ENCODE measurements at places on chromosomes 4 and X.

GRCh38 chrX:2554891-2555290 is 54.1 kb upstream of the DHRSX start:
- no peak for DNase-seq

DNA sequence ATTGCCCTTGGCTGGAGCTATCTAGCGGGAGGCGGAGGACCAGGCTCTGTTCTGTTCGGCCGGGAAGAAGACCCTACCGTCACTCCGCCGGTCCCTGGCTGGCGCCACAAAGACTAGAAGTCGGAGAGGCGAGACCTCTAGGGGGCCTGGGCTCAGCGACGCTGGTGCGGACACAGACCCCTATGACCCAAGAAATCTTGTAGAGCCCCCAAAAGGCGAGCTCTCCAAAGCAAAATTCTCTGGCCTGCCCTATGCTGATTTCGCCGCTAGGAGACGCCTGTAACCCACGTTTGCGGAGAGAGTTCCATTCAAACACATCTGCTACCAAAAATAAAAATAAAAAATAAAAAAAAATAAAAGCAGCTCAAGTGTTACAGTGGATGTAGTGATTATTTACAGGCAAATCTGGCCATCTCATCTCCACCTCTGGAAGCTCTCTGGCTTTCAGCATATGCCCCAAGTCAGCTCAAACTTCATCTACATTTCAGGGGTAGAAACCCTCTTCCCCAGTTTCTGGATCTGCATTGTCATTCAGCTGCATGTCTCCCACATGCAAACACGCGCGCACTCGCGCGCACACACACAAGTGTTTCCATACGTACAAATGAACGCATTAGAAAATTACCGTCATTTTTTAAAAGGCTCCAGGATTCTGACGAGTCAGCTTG is 2.4 kb upstream of the PCDH10 start:
- peak; percentile 33 for DNase-seq

DNA sequence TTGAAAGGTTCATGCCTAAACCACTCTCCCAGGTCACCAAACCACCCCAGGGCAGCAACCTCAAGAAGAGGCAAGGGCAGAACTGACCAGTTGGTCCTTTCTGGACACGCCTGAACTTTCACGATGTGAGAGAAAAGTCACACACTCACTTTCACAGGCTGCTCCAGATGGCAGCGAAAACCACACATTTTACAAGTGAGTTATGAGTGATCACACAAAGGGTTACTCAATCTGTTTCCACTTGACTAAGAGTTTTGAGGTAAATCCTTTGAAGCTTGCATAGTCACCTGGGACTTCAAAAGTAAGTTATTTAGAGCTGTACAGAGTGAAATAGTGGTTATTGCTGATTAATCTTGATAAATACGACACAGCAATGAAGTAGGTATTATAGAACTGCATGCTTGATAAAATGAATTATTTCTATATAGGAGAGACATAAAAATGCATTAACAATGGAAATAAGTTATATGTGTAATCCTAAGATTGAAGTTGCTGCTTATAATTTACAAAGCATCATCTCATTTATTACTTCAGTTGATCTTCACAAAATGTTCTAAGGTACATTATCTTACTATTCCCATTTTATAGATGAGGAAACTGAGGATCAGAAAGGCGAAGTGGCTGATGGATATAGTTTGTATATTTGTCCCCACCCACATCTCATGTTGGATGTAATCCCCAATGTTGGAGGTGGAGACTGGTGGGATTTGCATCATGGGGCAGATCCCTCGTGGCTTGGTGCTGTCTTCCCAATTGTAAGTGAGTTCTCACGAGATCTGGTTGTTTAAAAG is 103.0 kb upstream of the KLF3 start:
- peak; percentile 94 for DNase-seq

DNA sequence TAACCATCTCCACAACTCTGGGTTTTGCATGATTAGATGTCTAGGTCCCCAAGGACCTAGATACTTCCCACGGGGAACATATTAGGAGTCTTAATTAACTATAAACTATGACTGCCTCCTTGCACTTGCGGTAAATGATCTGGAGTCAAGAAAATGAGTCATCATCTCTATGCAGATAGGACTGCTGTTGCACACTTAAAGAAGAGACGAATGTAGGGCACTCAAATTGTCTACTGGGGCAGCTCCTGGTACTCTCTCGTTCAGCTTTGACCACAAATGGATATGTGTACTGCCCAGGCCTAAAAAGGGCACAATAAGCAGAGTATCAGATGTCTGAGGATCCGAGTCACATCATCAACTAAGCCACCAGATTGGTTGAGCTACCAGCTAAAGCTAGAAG is 1783.4 kb upstream of the AGA start:
- DNase-seq: no peak

- no peak for DNase-seq
Observed at GRCh38 chr4:60743654-60744053, 456.5 kb upstream of the ADGRL3 start.

DNA sequence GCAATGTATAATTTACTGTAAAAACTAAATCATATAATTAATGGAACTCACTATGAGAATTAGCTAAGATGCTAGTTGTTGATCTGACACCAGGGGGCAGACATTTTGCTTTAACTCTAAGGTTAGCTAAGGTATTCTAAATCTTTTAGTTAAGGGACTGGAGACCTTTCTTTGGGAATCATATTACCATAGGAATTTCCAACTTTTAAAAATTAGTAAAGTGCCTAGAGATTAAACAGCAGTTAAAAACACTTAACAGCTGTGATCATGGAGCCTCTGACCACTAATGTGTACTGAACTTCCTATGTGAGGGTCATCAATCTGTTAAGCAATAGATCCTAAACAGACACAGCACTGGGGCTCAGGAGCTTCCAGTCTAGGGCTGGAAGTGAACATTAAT is 226.6 kb downstream of the NSUN7 start:
- peak; percentile 75 for DNase-seq

- DNase-seq: peak; percentile 63
Observed at GRCh38 chr4:95086551-95086950, 328.8 kb downstream of the BMPR1B start.

GRCh38 chrX:141468940-141469339 is 115.6 kb downstream of the SPANXA1 start:
- peak; percentile 8 for DNase-seq

DNA sequence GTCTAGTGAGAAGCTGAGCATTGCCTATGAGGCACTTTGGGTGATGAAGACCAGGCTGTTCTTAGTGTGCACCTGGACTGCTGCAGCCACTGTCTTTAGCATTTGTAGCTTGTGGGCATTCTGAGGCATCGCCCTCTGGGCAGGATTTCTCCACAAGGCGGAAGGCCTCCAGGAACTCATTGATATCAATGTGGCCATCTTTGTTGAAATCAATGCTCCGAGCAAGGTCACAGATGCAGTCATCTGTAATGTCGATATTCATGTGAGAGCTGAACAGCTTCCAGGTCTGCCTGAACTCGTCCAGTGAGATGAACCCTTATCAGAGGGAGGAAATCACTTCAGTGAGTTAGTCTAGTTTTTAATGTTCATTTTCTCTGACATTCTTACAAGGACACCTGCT is 41.6 kb downstream of the PPEF2 start:
- no peak for DNase-seq

DNA sequence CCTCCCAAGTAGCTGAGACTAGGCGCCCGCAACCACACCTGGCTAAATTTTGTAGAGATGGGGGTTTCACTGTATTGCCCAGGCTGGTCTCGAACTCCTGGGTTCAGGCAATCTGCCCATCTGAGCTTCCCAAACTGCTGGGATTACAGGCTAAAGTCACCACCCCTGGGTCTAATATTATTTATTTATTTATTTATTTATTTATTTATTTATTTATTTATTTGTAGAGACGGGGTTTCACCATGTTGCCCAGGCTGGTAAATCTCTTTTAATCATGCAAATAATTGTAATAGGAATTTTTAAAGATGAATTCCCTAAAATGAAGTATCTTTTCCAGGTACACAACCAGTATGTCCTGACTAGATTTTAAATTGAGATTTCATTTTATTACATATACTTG is 761.8 kb downstream of the TRAM1L1 start:
- DNase-seq: no peak

DNA sequence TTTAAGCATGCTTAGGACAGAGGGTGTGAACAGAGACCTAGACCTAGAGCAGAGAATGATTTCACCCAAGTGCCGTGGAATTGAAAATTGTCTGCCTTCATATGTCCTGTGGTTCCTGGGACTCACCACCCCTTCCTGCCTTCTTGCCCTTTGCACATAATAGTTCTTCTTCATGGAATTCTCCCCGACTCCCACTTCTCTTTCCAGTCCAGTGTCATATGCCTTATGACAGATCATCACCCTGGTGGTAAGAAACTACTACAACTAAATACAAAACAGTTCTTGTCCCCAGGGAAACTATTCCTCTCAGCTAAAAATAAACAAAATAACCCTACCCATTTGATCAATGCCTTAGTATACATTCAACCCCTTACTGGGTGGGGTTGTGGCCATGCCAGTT is 43.3 kb downstream of the BMPR1B start:
- no peak for DNase-seq

GRCh38 chr4:31307029-31307428 is 586.9 kb downstream of the PCDH7 start:
- DNase-seq: no peak

- no peak for DNase-seq
Observed at GRCh38 chr4:118758293-118758692, 73.1 kb downstream of the METTL14 start.

DNA sequence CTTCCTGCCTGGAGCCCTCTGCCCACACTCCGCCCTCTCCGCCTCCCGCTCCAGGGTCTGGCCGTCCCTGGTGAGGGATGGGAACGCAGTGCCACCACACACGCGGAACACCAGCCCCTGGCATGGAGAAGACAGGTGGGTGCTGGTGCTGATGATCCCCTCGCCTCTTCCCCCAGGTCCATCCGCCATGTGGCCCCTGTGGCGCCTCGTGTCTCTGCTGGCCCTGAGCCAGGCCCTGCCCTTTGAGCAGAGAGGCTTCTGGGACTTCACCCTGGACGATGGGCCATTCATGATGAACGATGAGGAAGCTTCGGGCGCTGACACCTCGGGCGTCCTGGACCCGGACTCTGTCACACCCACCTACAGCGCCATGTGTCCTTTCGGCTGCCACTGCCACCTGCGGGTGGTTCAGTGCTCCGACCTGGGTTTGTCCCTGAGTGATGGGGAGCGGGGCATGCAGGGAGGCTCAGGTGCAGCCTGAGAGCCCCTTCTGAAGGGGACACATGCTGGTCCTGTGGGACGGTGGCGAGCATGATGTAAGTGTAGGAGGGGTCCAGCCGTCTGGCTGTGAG is 9.8 kb downstream of the BGN start:
- DNase-seq: no peak

DNA sequence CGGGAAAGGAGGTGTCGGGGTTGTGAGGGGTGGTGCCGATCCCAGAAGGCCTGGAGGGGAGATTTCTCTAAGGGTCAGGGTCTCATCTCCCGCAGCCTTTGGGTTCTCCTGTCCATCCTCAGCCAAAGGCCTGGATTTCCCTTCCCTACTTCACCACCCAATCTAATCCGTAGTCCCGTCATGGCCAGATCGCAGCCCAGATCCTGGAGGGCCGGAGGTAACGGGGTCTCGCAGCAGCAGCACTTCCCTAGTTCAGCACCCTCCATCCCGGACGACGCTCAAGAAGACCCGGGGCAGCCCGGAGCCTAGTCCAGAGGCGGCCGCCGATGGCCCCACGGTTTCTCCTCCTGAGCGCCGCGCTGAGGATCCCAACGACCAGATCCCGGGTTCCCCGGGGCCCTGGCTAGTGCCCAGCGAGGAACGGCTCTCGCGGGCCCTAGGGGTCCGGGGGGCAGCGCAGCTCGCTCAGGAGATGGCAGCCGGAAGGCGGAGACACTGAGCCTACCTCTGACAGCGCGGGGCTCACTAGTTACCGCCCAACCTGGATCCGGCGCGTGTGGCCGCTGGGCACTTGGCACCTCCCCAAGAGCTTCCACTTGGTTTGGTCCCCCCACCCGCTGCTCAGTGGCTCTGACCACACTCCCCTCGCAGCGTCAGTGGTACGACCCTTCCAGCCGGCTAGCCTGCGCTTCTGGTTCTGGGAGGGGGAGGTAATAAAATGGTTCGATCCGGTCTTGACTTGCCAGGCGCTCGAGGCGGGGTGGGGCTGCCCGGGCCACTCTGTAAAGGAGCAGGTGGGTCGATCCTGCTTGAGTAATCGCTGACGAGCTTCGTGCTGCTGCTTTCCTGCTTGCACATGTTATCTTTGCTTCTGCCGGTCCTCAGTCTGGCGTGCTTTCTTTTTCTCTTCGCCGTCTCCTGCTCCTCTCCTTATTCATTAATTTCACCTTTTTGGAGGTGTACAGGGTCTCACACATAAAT is 3.6 kb downstream of the MAGIX start:
- peak; percentile 77 for DNase-seq

GRCh38 chr4:113537203-113537602 is 224.3 kb downstream of the CAMK2D start:
- no peak for DNase-seq

- no peak for DNase-seq
Observed at GRCh38 chr4:141254326-141254725, 33.6 kb downstream of the ZNF330 start.

- DNase-seq: peak; percentile 27
Observed at GRCh38 chr4:136713140-136713539, 819.2 kb downstream of the PCDH18 start.

DNA sequence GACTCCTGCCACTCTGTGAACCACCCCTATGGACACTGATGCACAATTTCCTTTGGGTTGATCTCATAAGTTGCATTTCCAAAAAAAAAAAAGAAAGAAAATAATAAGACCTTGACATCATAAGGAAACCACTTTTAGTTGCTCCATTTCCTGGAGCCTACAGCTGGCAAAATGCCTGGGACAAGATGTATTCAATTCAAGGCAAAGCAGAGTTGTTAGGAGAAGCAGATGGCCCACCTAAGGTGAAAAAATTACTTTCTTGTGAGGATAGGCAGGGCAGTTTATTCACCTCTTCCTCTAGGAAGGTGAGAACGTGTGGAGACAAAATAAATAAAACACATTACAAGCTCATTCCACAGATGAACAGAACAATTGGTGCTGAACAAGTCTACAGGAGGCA is 14.1 kb upstream of the SCRG1 start:
- no peak for DNase-seq

GRCh38 chrX:23952984-23953907 is 45.4 kb downstream of the CXorf58 start:
- peak; percentile 24 for DNase-seq

DNA sequence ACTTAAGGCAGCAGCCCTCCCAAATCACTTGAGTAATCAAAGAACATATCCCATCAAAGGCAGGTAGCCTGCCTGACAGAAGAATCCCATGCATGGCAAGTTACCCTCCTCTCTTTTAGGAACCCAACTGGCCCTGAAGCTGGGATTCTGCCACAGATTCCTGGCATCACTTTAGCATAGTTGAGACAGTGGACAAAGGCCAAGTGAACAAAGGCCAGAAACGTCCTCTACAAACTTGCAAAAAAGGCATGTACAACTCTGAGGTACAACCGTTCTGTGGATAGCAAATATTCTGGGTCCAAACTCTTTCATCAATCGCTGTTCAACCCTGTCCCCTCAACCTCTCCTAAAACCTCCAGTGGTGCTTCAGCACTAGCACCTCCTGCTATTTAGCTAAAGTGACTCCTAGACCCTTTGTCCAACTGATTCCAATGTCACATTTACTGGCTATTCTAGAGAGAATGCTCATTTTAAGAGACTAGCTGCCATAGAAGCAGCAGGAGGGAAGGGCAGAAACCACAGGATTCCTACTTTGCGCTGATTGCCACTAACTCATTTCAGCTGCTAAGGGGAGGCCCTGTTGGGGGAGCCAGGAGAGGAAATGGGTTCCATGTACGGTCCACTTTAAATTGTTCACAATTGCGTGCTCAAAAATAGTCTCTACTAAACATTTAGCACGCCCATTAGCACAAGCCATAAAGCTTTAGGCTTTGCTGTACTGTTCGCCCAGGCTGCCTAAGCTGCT is 105.9 kb downstream of the SHROOM4 start:
- no peak for DNase-seq

GRCh38 chrX:16239211-16239610 is 71.9 kb downstream of the MAGEB17 start:
- peak; percentile 97 for DNase-seq

Measured in renal cortical epithelial cell (primary cell).